ENCODE measurements at places on chromosomes 12 and 14.

- H3K36me3 ChIP-seq = no peaks in the 10 kb centered on the region
- H3K27me3 ChIP-seq = no peaks in the 10 kb centered on the region
- DNase-seq = no peak
- H3K4me1 ChIP-seq = no peaks in the 10 kb centered on the region
- no peak overlapping the region for H3K27ac ChIP-seq
Measured at GRCh38 chr12:95809000-95809680, 18.6 kb upstream of the NTN4 start.

GRCh38 chr12:89181271-89181920 lies 170.9 kb downstream of the DUSP6 start:
- DNase-seq = no peak
- no peaks in the 10 kb centered on the region for H3K36me3 ChIP-seq
- H3K27ac ChIP-seq = no peak overlapping the region

GRCh38 chr14:70789361-70789760 lies 20.0 kb downstream of the MAP3K9 start:
- DNase-seq = no peak
- H3K27ac ChIP-seq = no peak overlapping the region
- no peaks in the 10 kb centered on the region for H3K4me1 ChIP-seq
- no peak overlapping the region for H3K4me3 ChIP-seq

- no peaks in the 10 kb centered on the region for H3K4me1 ChIP-seq
- no peak overlapping the region for H3K27ac ChIP-seq
- DNase-seq = no peak
- no peak overlapping the region for H3K4me3 ChIP-seq
- H3K36me3 ChIP-seq = no peaks in the 10 kb centered on the region
Measured at GRCh38 chr14:66165337-66165736, 320.8 kb upstream of the CCDC196 start.

DNA sequence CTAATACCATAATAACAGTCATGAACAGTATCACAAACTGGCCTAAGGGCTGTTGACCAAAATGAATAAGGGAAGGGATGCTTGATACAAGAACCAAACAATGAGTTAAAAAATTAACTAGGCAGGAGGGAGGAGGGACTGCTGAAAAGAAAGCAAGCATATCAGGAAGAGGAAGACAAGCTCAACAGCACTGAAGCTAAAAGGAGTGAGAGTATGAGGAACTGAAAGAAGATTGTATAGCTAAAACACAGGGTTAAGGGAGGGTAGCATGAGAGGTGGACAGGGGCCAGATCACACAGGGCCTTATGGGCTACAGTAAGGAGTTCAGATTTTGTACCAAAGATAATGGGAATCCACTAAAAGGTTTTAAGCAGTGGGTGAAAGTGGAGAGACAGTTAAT lies 34.1 kb downstream of the ITGA7 start:
- no peaks in the 10 kb centered on the region for H3K27me3 ChIP-seq
- H3K4me1 ChIP-seq = peaks cover 5% of the 10 kb centered on the region
- H3K36me3 ChIP-seq = no peaks in the 10 kb centered on the region
- DNase-seq = no peak

- no peaks in the 10 kb centered on the region for H3K27me3 ChIP-seq
- H3K4me3 ChIP-seq = no peak overlapping the region
- H3K4me1 ChIP-seq = no peaks in the 10 kb centered on the region
- H3K27ac ChIP-seq = no peak overlapping the region
- no peak for DNase-seq
Measured at GRCh38 chr14:82536566-82536965, 1002.9 kb upstream of the SEL1L start.

- H3K27me3 ChIP-seq = no peaks in the 10 kb centered on the region
- no peak overlapping the region for H3K4me3 ChIP-seq
- H3K27ac ChIP-seq = no peak overlapping the region
- no peak for DNase-seq
- no peaks in the 10 kb centered on the region for H3K36me3 ChIP-seq
Measured at GRCh38 chr12:52354200-52354599, 13.1 kb downstream of the KRT85 start.

GRCh38 chr12:6279256-6279628 lies 31.2 kb upstream of the PLEKHG6 start:
- DNase-seq = no peak
- H3K27ac ChIP-seq = peak overlapping the region; percentile 91
- no peaks in the 10 kb centered on the region for H3K36me3 ChIP-seq
- H3K4me1 ChIP-seq = peaks cover 26% of the 10 kb centered on the region

- no peaks in the 10 kb centered on the region for H3K27me3 ChIP-seq
- DNase-seq = no peak
- no peak overlapping the region for H3K4me3 ChIP-seq
- no peak overlapping the region for H3K27ac ChIP-seq
Measured at GRCh38 chr12:87603727-87604126, 425.5 kb downstream of the C12orf50 start.

- no peak for DNase-seq
- no peak overlapping the region for H3K27ac ChIP-seq
- H3K36me3 ChIP-seq = no peaks in the 10 kb centered on the region
- H3K4me3 ChIP-seq = no peak overlapping the region
Measured at GRCh38 chr14:89936654-89937185, 17.8 kb downstream of the EFCAB11 start.

DNA sequence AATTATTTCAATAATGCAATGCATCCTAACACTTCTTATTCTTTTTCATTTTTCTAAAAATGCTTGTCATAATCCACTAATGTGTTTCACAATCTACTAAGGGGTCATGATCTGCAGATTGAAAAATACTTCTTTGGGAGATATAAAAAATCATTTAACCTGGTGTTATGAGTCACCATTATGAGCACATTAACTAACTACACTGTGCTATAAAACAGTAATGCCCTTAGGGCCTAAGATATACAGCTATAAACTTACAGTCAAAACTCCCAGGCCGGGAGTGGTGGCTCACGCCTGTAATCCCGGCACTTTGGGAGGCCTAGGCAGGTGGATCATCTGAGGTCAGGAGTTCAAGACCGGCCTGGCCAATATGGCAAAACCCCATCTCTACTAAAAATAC lies 14.2 kb downstream of the ATXN2 start:
- H3K27ac ChIP-seq = no peak overlapping the region
- H3K36me3 ChIP-seq = no peaks in the 10 kb centered on the region
- H3K4me3 ChIP-seq = no peak overlapping the region
- no peak for DNase-seq

GRCh38 chr12:52584156-52584682 lies 10.6 kb upstream of the KRT74 start:
- no peak overlapping the region for H3K4me3 ChIP-seq
- H3K4me1 ChIP-seq = no peaks in the 10 kb centered on the region
- no peaks in the 10 kb centered on the region for H3K27me3 ChIP-seq
- DNase-seq = no peak

DNA sequence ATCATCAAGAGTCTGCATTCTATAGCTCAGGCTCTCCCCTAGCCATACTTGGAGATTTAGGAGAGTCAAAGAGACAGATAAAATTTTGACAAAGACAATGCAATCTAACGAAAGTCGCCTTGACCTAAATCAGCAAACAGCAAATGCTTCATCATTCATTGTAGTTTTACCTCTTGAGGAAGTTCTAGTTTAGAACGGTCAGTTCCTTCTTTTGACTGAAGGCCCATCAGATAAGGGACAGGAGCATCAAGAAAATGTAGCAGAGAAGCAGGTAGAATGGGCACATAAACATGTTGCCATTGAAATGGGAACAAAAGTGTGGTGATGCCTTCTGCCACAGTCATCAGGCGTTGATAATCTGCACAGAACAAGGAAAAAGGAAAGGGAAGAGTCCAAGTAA lies 130.9 kb downstream of the DENND5B start:
- no peaks in the 10 kb centered on the region for H3K4me1 ChIP-seq
- no peak overlapping the region for H3K27ac ChIP-seq
- DNase-seq = no peak
- H3K36me3 ChIP-seq = no peaks in the 10 kb centered on the region
- no peaks in the 10 kb centered on the region for H3K27me3 ChIP-seq

GRCh38 chr12:107090711-107091110 lies 2.6 kb downstream of the CRY1 start:
- no peak overlapping the region for H3K4me3 ChIP-seq
- H3K27ac ChIP-seq = peak overlapping the region; percentile 98
- H3K27me3 ChIP-seq = no peaks in the 10 kb centered on the region
- H3K4me1 ChIP-seq = peaks cover 24% of the 10 kb centered on the region
- no peaks in the 10 kb centered on the region for H3K36me3 ChIP-seq

DNA sequence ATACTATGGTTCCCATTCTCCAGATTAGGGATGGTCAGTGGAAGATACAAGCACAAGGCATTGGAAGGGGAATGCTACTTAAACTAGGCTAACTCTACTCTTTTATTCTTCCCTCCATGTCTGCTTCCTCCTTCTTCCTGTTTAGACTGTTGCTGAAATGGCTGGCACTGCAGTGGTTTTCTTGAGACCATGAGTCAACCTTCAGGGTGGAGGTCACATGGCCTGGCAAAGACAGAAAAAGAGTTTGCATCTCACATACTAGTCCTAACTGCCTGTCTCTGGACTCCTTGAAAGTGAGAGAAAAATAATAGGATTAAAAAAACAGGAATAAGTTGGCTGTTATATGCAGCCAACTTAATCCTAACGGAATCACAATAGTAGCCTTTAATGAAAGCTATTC lies 37.0 kb downstream of the ALDH1L2 start:
- no peak for DNase-seq
- H3K27ac ChIP-seq = no peak overlapping the region
- no peaks in the 10 kb centered on the region for H3K36me3 ChIP-seq
- H3K4me3 ChIP-seq = no peak overlapping the region
- H3K4me1 ChIP-seq = no peaks in the 10 kb centered on the region

DNA sequence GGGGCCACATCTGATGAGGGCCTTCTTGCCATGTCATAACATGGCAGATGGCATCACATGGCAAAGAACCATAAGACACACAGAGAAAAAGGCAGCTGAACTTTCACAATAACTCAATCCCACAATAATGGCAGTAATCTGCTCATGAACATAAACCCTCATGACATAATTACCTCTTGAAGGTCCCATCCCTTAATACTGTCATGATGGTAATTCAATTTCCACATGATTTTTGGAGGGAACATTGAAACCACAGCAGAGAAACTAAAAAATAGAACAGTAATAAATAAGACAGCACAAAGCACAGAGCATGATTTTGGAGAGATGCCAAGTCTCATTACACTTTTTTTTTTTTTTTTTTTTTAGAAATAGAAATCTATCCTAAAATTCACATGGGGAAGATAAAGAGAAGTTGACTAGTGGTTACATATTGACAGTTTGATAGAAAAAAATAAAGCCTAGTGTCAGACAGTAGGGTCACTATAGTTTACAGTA lies 61.8 kb upstream of the ATF7IP start:
- H3K27me3 ChIP-seq = no peaks in the 10 kb centered on the region
- no peak overlapping the region for H3K27ac ChIP-seq
- no peaks in the 10 kb centered on the region for H3K36me3 ChIP-seq
- no peak for DNase-seq
- no peak overlapping the region for H3K4me3 ChIP-seq
- no peaks in the 10 kb centered on the region for H3K4me1 ChIP-seq
